ENCODE measurements at places on chromosomes 7 and 10.

DNA sequence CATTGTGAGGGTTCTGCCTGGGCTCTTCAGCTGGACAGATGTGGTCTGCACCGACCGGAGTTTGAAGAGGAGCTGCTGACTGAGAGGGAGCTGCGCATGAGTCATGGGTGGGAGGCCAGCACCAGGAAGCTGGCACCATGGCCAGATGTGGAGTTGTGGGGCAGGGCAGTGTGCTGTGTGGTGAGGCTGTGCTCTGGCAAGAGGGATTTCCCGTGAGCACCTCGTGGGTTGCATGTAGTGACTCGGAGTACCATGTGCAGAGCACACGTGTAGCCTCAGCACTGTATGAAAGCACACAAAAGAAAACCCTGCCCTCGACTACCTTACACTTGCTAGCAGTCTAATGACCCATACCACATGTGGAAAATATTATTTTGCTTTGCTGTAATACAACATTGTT lies 103.4 kb downstream of the WNT2 start:
- H3K27ac ChIP-seq, result no peak overlapping the region
- no peak for DNase-seq
- no peaks in the 10 kb centered on the region for H3K27me3 ChIP-seq
- no peaks in the 10 kb centered on the region for H3K36me3 ChIP-seq
- no peak overlapping the region for H3K4me3 ChIP-seq
- no peaks in the 10 kb centered on the region for H3K4me1 ChIP-seq

GRCh38 chr10:101072923-101073322 lies 11.1 kb downstream of the KAZALD1 start:
- H3K4me1 ChIP-seq, result peaks cover 30% of the 10 kb centered on the region
- H3K4me3 ChIP-seq, result no peak overlapping the region
- H3K36me3 ChIP-seq, result no peaks in the 10 kb centered on the region
- DNase-seq, result no peak
- peaks cover 30% of the 10 kb centered on the region for H3K27me3 ChIP-seq
- no peak overlapping the region for H3K27ac ChIP-seq

GRCh38 chr10:30553018-30553625 lies 76.4 kb downstream of the LYZL2 start:
- DNase-seq, result no peak
- H3K4me1 ChIP-seq, result peaks cover 4% of the 10 kb centered on the region
- no peaks in the 10 kb centered on the region for H3K36me3 ChIP-seq
- H3K4me3 ChIP-seq, result no peak overlapping the region
- no peak overlapping the region for H3K27ac ChIP-seq
- no peaks in the 10 kb centered on the region for H3K27me3 ChIP-seq

GRCh38 chr7:115004121-115004520 lies 82.2 kb downstream of the MDFIC start:
- no peak for DNase-seq
- H3K36me3 ChIP-seq, result peaks cover 18% of the 10 kb centered on the region
- peaks cover 15% of the 10 kb centered on the region for H3K4me1 ChIP-seq
- H3K4me3 ChIP-seq, result no peak overlapping the region
- no peaks in the 10 kb centered on the region for H3K27me3 ChIP-seq

- H3K36me3 ChIP-seq, result no peaks in the 10 kb centered on the region
- H3K4me1 ChIP-seq, result peaks cover 7% of the 10 kb centered on the region
- H3K4me3 ChIP-seq, result no peak overlapping the region
- DNase-seq, result no peak
- no peaks in the 10 kb centered on the region for H3K27me3 ChIP-seq
Measured at GRCh38 chr7:87413029-87413428, 62.5 kb downstream of the ABCB4 start.

DNA sequence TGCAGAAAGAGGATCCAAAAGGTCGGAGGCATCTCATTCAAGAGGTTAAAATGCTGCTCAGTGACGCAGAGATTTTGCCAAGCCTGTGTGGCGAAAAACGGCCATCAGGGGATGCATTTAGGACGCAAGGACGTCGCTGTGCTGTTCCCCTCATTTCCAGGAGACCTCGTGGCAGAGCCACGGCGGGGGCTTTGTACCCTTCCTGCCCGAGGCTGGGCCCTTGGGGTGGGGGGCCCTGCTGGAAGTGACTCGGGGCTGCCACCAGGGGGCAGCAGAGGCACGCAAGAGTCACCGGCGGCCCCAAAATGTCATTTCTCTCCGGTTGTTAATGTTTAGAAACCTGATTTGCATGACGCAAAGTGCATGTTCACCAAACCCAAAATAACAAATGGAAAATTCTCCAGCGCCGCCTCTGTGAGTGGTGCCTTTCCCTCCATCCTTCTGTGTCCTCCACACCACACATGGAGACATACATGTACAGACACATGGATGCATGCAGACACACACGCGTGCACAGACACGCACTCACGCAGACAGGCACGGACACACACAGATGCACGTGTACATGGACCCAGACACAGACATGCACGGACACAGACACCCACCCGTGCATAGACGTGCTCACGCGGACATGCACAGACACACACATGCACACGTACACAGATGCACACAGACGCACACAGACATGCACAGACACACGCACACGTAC lies 51.0 kb upstream of the NKX6-2 start:
- peak; percentile 37 for DNase-seq
- peaks cover 4% of the 10 kb centered on the region for H3K36me3 ChIP-seq

GRCh38 chr7:35253460-35253709 lies 515 bp downstream of the TBX20 start:
- H3K36me3 ChIP-seq, result peaks cover 2% of the 10 kb centered on the region
- peak overlapping the region; percentile 91 for H3K4me3 ChIP-seq
- DNase-seq, result no peak
- H3K27me3 ChIP-seq, result peaks cover 74% of the 10 kb centered on the region
- H3K27ac ChIP-seq, result no peak overlapping the region
- H3K4me1 ChIP-seq, result peaks cover 22% of the 10 kb centered on the region

DNA sequence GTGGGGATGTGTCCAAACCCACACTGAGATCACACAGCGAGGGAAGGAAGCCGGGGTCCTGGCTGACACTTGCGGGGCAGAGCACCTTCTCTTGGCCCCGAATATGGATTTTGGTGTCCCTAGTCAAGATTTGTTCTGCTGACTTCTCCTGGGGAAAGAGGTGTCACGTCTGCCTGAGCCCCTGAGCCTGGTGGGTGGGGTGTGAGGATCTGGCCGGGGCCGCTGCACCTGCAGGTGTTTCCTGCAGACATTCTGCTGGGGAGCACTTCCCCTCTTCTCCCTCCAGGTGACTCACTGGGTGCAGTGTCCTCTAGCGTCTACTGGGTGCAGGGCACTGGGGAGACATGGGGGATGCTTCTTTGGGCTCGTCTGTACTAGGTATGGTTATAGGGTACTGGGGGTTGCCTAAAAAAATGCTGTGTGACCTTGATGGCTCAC lies 99.2 kb downstream of the GRK5 start:
- H3K4me1 ChIP-seq, result peaks cover 99% of the 10 kb centered on the region
- DNase-seq, result peak; percentile 95
- H3K27ac ChIP-seq, result peak overlapping the region; percentile 100
- peaks cover 7% of the 10 kb centered on the region for H3K36me3 ChIP-seq

DNA sequence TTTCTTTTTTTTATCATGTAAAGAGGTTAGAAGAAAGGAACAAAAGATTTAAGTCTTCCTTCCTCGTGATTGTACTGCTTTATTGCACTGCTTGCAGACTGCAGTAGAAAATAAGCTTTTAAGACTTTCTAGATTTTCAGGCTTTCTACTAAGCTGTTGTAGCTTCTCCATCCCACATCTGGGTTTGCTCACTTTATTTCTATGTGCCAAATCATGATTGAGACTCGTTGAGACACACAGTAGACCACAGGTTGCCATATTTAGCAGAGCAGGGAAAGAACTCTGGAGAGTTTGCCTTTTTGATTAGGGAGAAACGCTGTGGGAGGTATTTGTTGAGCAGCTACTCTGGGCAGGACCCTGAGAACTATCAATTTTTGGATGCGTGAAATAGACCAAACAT lies 89.2 kb upstream of the BTBD16 start:
- DNase-seq, result no peak
- H3K4me1 ChIP-seq, result no peaks in the 10 kb centered on the region
- no peak overlapping the region for H3K27ac ChIP-seq

GRCh38 chr10:69479240-69480067 lies 28.2 kb downstream of the TSPAN15 start:
- H3K4me1 ChIP-seq, result peaks cover 12% of the 10 kb centered on the region
- peaks cover 4% of the 10 kb centered on the region for H3K36me3 ChIP-seq
- DNase-seq, result no peak
- H3K27ac ChIP-seq, result no peak overlapping the region
- H3K27me3 ChIP-seq, result peaks cover 8% of the 10 kb centered on the region
- H3K4me3 ChIP-seq, result no peak overlapping the region

DNA sequence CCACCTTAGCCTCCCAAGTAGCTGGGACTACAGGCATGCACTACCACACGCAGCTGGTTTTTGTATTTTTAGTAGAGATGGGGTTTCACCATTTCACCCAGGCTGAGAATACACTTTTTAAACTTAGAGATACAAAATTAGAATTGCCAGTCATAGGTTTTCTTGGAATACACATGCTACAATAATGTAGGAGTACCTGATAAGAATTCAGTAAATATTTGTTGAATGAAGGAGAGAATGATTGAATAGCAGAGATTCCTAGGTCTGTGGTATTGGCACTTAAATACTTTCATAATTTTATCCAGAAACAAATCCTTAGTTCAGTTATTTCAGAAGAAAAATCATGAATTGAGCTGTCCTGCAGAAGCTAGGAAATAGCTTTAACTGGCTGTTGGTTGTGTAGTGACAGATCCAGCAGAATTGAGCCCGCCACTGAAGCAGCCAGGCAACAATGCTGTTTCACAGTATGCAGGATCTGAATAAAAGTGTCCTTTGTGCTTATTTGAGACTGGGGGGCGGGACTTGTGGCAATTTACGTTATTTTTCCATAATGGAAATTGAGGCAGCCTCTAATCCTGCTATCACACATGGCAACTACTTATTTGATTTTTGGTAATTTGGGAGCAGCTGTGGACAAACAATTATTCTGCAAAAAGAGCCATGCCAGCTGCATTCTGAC lies 31.5 kb downstream of the NRF1 start:
- no peak for DNase-seq
- no peaks in the 10 kb centered on the region for H3K36me3 ChIP-seq
- H3K27me3 ChIP-seq, result no peaks in the 10 kb centered on the region
- H3K27ac ChIP-seq, result no peak overlapping the region

GRCh38 chr10:3625959-3626751 lies 158.9 kb downstream of the KLF6 start:
- no peak overlapping the region for H3K4me3 ChIP-seq
- H3K36me3 ChIP-seq, result peaks cover under 1% of the 10 kb centered on the region
- H3K27me3 ChIP-seq, result peaks cover 6% of the 10 kb centered on the region
- H3K4me1 ChIP-seq, result peaks cover 29% of the 10 kb centered on the region
- no peak overlapping the region for H3K27ac ChIP-seq

DNA sequence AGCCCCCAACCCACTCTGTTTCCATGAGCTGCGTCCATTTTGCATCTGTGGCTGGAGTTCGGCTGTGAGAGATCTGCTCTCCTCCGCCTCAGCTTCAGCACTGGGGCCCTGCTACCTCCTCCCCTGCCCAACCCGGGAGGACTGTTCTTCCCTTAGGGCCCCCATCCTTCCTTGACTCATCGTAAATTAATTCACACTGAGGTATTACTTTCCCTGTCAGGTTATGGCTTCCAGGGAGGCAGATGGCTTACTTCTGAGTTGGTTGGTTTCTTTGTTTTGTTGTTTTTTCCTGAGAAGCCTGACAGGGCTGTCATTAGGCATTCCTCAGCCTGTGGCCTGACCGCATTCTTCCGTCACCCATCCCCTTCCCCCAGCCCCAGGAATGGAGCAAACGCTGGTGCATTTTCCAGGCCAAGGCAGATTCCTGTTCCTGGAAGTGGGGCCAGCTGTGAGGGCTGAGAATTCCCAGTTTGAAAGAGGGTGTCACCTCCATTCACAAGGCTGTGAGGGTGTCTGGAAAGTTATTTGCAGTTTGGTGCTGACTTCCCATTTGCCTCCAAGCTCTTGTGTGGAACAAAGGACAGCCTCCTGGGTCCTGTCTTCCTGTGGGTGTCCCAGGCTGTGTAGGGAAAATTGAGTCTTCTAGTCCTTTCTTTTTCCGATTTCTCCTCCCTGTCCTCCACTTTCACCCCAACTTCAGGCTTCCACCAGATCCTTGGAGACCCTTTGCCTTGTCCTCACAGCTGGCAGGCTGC lies 11.7 kb downstream of the CPA5 start:
- no peak overlapping the region for H3K4me3 ChIP-seq
- H3K27ac ChIP-seq, result no peak overlapping the region
- H3K36me3 ChIP-seq, result peaks cover 14% of the 10 kb centered on the region
- DNase-seq, result no peak

GRCh38 chr10:55495555-55495954 lies 694.5 kb upstream of the PCDH15 start:
- H3K27me3 ChIP-seq, result no peaks in the 10 kb centered on the region
- H3K36me3 ChIP-seq, result no peaks in the 10 kb centered on the region

DNA sequence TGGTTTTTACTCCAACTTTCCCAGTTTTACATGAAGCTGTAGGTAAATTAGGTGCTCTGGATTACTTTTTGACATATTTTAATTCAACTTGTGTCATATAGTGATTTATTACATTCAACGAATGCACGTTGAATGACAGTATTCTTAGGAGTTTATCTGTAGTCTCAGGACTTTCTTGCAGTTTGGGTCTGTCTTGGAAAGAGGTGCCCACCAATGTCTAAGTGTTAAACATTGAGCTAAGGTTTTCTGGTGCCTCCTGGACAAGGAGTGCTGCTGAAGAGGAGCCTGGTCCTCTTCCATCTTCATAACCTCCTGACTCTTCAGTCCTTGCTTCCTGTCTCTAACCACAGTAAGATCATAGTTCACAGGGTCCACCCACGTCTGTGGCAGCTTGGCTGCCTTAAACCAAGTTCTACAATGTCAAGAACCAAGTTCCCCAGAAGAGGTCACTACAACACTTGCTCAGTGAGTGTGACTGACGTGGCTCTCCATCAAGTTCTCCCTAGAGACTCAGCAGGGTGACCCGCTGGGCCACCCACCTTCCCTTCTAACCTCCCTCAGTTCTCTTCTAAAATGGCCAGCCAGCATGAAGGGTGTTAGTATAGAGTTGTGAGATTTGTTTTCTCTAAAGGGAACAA lies 6.1 kb downstream of the NPY start:
- H3K27me3 ChIP-seq, result peaks cover 25% of the 10 kb centered on the region
- H3K36me3 ChIP-seq, result no peaks in the 10 kb centered on the region
- DNase-seq, result peak; percentile 33
- no peak overlapping the region for H3K27ac ChIP-seq
- H3K4me3 ChIP-seq, result no peak overlapping the region

DNA sequence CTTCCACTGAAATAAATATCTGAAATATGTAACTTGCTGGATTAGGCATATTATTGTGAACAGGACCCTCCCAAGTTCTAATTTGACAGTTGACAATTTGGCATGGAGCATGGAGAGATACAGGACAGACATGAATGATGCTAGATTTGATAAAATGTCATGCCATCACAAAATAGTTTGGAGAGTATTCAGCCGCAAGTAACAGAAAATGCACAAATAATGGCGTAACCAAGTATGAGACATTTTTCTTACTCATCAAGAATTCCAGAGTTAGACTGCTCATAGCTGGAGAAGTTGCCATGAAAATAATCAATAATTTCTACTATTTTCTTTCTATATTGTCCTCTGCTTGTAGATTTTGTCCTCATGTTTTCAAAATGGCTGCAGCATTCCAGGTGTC lies 45.5 kb upstream of the GPAM start:
- no peak overlapping the region for H3K27ac ChIP-seq
- H3K27me3 ChIP-seq, result peaks cover 25% of the 10 kb centered on the region
- H3K4me3 ChIP-seq, result no peak overlapping the region
- DNase-seq, result no peak
- peaks cover 5% of the 10 kb centered on the region for H3K4me1 ChIP-seq

GRCh38 chr10:48776528-48776927 lies 91.9 kb downstream of the WDFY4 start:
- H3K4me3 ChIP-seq, result no peak overlapping the region
- H3K27ac ChIP-seq, result peak overlapping the region; percentile 34
- peaks cover 8% of the 10 kb centered on the region for H3K4me1 ChIP-seq
- peaks cover 24% of the 10 kb centered on the region for H3K36me3 ChIP-seq
- H3K27me3 ChIP-seq, result no peaks in the 10 kb centered on the region

GRCh38 chr7:154795014-154795413 lies 207.9 kb downstream of the PAXIP1 start:
- H3K4me3 ChIP-seq, result no peak overlapping the region
- H3K27ac ChIP-seq, result no peak overlapping the region
- DNase-seq, result no peak
- H3K4me1 ChIP-seq, result peaks cover 4% of the 10 kb centered on the region
